ENCODE measurements at places on chromosomes 3 and 15.

DNA sequence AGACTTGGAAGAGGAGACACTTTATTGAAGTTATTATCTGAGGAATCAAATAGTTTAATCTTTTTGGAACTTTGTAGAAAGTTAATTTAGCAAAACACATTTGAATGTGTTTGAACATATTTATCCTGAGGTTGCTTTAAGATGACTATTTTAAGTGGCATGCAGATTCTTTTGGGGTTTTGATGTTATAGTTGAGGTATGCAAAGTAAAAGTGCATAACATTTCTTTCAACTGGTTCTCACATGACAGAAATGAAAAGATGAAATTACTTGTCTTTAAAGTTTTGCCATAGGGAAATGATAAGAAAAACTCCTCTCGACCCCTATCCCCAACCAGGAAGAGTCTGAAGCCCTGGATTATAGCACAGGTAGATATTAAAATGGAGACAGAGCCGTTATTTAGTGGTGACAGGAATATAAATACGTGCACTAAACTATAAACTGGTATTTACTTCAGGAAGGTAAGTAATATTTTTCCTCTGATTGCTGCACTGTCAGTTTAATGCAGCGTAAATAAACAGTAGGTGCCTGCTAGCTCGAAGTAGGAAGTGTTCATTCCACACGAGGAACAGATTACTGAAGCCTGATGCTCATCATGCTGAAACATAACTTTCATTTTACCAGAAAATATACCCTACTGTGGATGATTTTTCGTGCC, 15.1 kb upstream of the SATB1 start:
- DNase-seq = no peak

DNA sequence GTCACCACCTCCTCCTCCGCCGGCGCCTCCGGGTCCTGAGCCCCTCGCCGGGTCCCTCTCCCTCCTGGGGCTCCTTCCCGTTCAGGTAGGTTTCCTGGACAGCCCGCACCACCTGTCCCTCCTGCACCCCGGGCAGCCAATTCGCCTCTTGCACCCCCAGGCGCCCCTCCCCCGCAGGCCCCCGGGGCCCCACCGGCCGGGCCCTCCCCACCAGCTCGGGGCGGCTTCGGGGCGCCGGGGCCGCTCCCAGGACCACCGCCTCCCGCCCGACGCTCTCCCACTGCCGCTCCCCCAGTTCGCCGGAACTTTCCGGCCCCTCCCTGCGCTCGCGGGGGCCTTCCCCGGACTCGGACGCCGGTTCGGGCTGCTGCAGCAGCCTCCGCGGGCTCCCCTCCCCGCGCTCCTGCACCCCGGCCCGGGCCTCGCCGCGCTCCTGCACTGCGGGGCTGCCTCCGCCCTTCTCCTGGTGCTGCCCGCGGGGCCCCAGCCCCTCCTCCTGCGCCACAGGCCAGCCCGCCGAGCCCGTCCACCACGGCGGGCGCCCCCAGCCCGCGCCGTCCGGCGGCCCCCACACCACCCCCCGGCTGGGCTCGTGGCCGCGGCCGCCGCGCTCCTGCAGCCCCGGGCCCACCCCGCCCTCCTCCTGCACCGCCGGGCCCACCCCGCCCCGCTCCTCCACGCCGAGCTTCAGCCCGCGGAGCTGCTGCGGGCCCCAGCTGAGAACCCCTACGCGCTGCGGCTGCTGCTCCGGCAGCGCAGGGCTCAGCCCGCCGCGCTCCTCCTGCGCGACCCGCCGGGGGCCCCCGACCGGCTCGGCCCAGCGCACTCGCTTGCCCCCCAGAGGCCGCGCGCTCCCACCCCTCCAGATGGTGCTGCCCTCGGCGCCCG, 587 bp upstream of the TNK2 start:
- DNase-seq = peak; percentile 33

- no peak for DNase-seq
Measured at GRCh38 chr15:30033763-30034162, 49.0 kb upstream of the GOLGA8J start.

DNA sequence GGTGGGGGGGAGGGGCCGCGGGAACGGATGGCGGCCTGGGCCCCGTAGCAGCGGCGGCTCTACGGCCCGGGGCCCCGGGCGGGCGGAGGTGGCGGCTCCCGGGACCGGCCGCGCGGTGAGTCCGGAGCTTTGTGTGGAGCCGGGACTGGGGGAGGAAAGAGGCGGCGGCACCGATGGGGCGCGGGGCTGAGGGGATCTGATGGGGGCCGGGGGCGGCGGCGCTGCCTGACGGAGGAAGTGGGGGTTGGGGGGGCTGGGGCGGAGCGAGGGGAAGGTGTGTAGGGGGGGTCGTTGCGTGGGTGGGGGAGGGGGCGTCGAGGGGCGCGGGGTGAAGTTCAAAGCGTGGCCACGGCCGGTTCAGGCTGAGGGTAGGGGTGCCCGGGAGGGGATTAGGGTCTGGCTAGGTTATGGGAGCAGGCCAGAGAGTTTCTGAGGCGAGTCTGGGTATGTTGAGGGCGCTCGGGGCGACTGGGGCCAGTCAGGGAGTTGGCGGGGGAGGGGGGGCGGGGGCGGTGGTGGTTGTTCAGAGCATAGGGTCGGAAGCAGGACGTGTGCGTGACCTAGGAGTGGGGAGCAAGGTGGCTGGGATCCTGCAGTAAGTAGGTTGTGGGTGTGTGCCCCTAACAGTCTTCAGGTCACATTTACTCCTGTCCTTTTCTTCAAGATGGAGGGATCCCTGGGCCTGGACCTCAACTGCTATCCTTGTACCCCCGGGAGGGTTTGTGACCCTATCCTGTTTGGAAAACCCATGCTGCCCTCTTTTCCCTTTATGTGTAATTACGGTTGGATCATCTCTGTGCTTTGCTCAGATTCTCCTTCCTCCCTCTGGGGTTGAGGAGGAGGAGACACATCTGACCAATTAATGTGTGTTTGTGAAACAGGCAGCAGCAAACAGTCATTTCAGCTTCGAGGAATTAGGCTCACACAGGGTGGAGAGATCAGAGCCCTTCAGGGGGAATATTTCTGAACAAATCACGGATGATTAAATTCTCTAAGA, 644 bp downstream of the ZNF609 start:
- peak; percentile 70 for DNase-seq

DNA sequence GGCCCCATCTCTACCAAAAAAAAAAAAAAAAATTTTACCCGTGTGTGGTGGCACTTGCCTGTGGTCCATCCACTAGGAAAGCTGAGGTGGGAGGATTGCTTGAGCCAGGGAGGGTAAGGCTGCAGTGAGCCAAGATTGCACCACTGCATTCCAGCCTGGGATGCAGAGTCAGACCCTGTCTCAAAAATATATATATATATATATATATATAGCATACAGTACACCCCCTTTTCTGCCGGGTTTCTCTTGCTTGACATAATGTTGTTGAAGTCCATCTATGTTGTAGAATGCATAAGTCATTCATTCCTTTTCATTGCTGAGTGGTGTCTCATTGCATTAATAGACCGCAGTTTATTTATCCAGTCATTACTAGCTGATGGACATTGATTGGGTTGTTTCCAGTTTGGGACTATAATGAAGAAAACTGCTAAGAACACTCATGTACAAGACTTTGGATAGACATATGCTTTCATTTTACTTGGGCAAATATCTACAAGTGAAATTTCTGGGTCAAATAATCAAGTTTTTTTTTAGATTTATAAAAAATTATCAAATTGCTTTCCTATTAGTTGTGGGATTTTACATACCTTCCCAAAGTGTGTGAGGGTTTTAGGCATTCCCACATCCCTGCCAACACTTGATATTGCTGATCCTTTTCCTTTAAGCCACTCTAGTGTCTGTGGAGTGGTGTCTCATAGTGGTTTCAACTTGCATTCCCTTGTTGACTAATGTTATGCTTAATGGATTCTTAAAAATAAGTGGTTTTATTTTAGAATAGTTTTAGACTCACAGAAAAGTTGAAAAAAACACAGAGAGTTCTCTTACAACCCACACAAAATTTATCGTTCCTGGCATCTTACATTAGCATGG, 2.1 kb upstream of the PRR20G start:
- no peak for DNase-seq

- no peak for DNase-seq
Measured at GRCh38 chr3:152893647-152894046, 58.7 kb downstream of the P2RY1 start.

GRCh38 chr15:95733931-95734330, 596.6 kb upstream of the NR2F2 start:
- peak; percentile 16 for DNase-seq

GRCh38 chr15:66622591-66623022, 56.8 kb upstream of the LCTL start:
- DNase-seq = no peak

DNA sequence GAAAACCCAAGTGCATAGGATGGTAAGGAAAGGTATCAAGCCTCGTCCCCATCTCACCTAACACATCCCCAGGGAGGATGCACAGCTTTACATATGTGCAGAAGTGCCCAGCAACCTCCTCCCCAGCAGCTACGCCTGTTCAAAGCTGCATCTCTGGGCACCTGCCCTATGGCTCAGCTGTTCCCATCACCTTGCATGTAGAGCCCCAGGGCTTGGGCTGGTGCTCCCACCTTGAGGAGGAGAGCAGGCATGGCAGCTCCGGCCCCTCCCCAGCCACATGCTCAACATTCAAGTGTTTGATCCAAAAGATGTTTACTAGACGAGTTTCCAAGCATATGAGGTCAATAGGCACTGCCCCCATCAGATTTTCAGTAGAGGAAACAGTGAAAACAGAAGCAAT, 173.5 kb downstream of the ATP10A start:
- no peak for DNase-seq

DNA sequence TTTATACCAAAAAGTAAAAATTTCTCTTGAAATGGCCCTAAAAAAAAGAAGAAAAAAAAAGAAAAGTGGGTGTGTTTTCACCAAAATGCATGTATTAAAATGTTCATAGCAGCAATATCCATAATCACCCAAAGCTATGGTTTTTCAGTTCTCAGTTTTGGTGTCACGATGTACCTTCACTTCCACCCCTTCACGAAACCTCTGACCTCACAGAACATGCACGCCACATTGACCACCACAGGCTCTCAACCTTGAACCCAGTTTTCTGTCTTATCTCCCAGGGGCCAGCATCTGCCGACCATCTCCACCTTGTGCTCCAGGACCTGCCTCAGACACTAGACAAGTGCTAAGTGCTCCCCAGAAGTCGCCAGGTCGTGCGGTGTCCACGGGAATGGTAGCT, 30.4 kb downstream of the COLQ start:
- peak; percentile 54 for DNase-seq

DNA sequence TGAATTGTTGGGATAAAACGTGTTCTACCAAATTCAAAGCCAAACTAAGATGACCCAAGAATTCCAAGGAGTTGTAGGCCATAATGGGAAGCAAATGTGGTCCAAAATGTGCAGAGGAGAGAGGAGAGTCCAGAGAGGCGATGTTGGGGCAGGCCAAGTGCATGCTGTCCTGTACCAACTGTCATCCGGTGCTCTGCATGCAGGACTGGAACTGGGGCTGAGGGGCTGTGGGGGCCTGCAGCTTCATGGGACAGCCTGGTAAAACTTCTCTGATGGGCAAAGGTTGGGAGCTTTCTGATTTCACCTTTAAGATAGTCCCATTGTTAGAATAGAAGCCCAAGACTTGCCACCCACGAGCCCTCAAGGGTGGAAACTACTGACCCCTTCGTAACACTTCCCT, 831.4 kb downstream of the AGBL1 start:
- DNase-seq = no peak

- no peak for DNase-seq
Measured at GRCh38 chr3:107847791-107848190, 243.0 kb downstream of the CD47 start.

- DNase-seq = no peak
Measured at GRCh38 chr3:145704020-145704419, 457.0 kb downstream of the PLOD2 start.

GRCh38 chr3:135621184-135621920, 344.2 kb upstream of the PPP2R3A start:
- DNase-seq = no peak

DNA sequence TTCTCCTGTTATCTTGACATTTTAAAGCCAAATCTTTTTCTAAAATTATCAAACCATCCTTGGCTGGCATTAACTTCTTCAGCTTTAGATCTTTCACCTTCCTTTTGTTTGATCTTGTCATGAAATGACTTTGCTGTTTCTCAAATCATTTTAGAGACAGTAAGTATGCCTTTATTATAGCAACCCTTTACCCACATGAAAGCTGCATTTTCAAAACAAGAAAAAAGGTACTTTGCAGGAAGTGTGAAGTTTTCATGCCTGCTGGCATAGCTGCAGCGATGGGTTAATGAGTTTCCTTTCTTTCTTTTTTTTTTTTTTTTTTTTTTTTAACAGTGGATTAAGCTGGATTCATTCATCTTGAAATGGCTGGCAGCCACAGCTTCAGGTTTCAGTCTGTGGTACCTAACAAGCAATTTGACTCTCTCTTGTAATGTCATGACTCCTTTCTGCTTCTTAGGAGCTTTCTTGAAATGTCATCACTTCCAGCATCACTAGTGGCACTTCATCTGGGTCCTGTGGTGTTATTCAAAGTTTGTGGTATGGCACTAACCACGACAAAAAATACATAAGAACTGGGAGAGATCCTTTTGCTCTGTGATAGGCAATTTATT, 18.8 kb downstream of the SLC25A26 start:
- peak; percentile 30 for DNase-seq

GRCh38 chr3:88742106-88742505, 365.3 kb upstream of the EPHA3 start:
- no peak for DNase-seq

All from GM12865 (cell line).